ENCODE measurements at places on chromosomes 4 and X. TPM values are rescaled to one million over a fixed set of nuclear protein-coding genes. Genes with fewer than 3 reads are reported as not detected.

The PAGE4 gene
- not detected for total RNA-seq

The KIAA1210 gene
- 0.33 TPM for total RNA-seq

The BMPR1B gene
- 13.0 TPM for total RNA-seq

The IRS4 gene
- 5.8 TPM for total RNA-seq

The SCML1 gene
- 20.1 TPM for total RNA-seq

The CYLC1 gene
- not detected for total RNA-seq

The SHOX gene
- total RNA-seq, result 7.3 TPM

The VCX2 gene
- total RNA-seq, result not detected

The GAB1 gene
- total RNA-seq, result 71.1 TPM
